ENCODE measurements at places on chromosomes 13 and 19.

DNA sequence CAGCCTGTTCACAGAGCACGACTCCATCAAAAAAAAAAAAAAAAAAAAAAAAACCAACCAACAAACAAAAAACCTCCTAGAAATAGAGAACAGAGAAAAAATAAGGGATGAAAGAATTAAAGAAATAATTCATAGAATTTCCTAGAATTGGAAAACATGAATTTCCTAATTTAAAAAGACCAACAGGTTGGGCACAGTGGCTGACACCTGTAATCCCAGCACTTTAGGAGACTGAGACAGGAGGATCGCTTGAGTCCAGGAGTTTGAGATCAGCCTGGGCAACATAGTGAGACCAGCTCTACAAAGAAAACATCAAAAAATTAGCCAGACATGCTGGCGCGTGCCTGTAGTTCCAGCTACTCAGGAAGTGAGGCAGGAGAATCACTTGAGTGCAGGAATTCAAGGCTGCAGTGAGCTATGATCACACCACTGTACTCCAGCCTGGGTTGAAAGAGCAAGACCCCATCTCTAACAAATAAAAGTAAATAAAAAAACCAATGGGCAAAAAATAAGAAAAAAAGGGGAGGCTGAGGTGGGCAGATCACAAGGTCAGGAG is 6.5 kb downstream of the SPART start:
- DNase-seq = no peak

- no peak for DNase-seq
Observed at GRCh38 chr13:101556676-101557123, 104.2 kb downstream of the ITGBL1 start.

GRCh38 chr19:14544977-14545715 is 15.8 kb downstream of the TECR start:
- no peak for DNase-seq

- DNase-seq = no peak
Observed at GRCh38 chr13:42865768-42866102, 84.4 kb downstream of the FAM216B start.

GRCh38 chr13:41178040-41178439 is 16.3 kb downstream of the KBTBD7 start:
- DNase-seq = no peak

DNA sequence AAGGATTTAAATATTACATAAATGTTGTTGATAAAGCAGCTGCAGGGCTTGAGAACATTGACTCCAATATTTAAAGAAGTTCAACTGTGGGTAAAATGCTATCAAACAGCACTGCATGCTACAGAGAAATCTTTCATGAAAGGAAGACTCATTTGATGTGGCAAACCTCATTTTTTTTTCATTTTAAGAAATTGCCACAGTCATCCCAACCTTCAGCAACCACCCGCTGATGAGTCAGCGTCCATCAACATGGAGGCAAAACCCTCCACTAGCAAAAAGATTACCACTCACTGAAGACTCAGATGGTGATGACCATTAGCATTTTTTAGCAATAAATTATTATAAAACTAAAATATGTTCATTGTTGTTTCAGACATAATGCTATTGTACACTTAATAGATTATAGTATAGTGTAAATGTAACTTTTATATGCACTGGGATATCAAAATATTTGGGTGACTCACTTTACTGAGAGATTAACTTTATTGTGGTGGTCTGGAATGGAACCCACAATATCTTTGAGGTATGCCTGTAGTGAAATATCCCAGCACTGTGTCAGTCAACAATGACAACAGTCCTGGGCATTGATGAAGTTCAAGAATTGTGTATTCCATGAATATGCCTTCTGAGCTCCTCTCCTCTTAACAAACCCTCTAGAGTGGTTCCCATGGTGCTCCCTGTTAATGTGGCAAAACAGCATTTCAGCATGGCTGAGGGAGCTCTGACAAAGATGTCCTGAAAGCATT is 52.4 kb upstream of the SOX21 start:
- DNase-seq = no peak

DNA sequence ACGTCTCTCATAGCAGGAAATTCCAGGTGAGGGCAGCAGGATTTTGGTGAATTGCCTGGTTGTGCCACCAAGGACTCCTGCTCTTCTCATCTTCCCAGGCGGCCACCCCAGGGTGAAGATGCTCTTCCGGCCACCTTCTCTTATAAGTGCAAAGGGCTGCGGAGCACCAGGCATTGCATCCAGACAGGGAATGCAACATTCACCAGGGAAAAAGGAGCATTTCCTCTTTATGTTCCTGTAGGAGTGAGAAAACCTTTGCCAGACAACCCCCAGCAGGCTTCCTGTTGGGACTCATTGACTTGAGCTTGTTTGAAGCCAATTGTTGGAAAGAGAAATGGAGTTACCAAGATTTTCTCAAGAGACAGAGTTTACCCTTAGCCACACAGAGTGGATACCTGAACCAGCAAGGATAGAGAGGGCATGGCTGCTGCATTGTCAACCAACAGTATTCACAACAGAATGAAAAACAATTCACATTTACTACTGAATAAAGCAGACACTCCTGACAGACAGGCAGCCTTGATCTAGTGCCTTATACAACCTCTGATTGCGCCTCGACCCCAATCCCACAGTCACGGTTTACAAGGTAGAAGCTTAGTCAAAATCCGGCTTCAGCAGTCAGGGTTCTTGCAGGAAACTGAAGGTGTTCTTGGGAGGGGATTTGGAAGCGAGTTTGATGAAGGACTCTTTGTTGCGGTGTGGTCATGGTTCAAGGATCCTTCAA is 1.8 kb upstream of the ATP11A start:
- no peak for DNase-seq

DNA sequence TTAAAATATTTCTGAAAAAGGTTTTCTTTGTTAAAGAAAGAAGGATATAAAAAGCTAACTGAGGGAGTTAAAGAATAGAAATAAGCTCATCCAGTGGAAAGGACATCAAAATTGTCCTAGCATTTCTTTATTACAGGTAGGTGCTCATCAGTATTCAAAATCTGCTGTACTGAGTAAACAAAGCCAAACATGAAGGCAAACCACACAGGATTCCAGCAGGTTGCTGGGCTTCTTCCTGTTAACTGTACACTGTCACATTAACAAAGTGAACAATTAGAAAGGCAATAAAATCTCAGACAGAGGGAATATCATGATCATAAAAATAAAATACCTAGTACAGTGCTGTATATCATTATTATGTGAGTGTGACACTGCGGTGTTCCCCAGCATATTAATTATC is 1541.0 kb downstream of the SLITRK5 start:
- DNase-seq = no peak

DNA sequence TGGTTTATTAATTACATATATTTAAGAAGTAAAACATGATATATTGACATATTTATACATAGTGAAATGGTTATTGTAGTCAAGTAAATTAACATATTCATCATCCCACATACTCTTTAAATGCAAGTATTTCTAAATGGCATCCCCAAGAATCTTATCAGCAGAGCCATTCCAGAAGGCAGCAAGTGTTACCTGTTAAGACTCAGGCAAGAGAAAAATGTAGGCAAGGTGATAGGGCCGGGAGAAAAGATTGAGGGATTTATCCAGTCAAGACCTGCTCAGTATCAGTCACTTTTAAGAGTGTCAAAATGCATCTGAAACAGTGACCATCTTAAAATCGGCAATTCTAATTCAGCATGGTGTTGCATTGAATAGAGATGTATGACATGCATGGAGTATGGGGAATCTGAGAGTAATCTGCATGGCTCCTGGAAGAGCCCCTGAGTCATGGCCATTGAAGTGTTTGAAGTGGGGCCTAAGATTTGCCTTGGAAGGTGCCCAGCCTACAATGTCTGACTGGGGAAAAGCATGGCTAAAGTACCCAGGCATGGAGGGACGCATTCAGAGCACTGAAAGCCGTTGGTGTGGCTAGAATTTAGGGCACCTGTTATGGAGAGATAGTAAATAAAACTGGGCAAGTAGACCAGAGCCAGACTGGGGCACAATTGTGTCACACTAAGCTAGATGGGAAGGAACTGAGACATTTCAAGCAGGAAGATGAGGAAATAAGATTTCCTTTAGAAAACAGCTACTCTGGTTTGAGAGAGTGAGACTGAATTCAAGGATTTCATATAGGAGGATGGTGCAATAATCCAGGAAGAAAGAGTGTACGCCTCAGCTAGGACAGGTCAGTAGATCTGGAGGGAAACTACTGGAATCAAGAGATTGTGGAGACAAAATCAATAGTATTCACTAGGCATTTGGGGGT is 25.0 kb upstream of the C1QTNF9B start:
- no peak for DNase-seq

- no peak for DNase-seq
Observed at GRCh38 chr13:100298691-100299090, 209.8 kb downstream of the PCCA start.

GRCh38 chr13:33263484-33263883 is 22.1 kb downstream of the STARD13 start:
- DNase-seq = no peak

DNA sequence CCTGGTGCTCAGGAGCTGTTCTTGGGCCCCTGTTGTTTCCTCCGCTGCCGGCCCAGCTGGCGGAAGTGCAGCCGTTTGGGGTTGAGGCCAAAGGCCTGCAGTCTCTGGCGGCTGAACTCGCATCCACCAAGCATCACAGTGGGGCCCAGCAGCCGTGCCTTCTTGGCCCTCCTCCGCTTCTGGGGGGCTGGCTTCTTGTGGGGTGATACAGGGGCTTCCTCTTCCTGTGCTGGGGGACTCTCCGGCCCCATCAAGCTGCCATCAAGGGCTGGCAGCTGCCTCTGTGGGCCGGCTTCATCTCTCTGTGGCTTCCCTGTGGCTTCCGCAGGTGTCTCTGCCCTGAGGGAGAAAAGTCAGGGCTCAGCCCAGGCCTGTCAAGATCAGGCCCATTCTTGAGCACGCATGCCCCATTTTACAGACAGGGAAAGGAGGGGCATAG is 10.3 kb downstream of the ATG4D start:
- DNase-seq = peak; percentile 82

- no peak for DNase-seq
Observed at GRCh38 chr13:92830821-92831220, 395.8 kb upstream of the GPC6 start.

- no peak for DNase-seq
Observed at GRCh38 chr19:9828551-9829063, 889 bp downstream of the UBL5 start.

DNA sequence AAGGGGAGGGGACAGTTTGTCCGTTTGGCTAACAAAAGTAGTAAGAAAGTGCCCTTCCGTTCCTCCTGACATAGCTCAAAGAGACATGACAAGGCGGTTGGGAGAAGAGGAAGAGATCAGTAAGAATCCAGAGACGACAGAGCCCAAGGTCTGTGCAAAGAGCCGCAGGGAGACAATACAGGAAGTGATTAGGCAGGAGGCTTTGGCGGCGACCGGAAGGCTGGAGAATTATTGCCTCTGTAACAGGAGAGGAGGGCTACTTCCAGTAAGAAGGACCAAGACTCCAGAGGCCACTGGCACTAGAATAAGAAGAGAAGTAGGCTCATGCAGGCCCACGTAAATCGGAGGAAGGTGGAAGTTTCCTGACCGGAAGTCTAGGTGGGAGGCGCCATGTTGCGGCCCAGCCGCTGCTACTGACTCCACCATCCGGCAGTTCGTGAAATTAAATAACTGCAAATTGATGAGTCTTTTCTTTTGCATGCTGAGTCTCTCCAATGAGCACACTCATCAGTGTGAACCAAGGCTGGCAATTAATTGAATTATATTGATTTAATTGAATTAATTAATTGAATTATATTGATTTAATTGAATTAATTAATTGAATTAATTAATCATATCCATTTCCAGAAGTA is 9.9 kb downstream of the RFX2 start:
- DNase-seq = peak; percentile 49

DNA sequence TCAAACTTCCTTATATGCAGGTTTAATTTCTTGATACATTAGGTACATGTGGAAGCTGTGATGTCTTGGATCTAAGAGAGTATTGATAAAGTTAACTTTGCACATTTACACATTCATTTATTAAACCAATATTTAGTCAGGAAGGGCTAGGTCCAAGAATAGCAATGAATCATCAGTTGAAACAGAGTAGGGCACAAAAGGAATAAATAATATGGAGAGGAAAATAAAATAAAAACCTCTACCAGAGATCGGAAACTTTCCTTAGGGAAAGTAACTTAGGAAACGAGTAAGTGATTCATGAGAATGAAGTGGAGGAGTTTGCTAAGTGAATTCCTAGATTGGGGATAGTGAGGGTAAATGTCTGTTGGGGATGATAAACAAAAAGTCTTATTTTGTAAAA is 259.4 kb upstream of the DACH1 start:
- no peak for DNase-seq

GRCh38 chr13:40508127-40508526 is 158.3 kb downstream of the FOXO1 start:
- DNase-seq = peak; percentile 49

- no peak for DNase-seq
Observed at GRCh38 chr19:18895824-18896341, at the start of gene CERS1. TSS of gene CERS1 (minus strand) at chr19:18896158. CDS start at chr19:18896072, 86 bp downstream.

GRCh38 chr19:40752257-40752781 is 1.3 kb downstream of the SNRPA start:
- DNase-seq = no peak

DNA sequence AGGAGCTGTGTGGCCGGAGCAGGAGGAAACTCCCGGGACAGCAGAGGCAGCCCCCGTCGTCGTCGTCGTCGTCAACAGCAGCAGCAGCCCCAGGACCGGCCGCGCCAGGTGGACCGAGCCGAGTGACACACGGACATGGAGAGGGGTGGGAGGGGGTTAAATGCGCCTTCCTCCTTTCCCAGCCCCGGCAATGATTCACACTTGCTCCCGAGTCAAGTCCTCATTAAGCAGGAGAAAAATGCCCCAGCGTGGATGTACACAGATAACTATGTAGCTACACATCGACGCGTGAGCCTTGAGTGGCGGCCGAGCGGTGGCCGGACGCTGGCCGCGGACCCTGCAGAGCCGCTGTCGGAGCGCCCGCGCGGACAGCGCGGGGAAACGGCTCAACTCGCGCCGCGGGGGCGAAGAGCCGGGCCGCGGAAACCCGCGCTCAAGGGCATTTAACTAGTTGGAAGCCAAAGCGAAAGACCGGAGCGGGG is 645 bp downstream of the UBL3 start:
- peak; percentile 49 for DNase-seq

DNA sequence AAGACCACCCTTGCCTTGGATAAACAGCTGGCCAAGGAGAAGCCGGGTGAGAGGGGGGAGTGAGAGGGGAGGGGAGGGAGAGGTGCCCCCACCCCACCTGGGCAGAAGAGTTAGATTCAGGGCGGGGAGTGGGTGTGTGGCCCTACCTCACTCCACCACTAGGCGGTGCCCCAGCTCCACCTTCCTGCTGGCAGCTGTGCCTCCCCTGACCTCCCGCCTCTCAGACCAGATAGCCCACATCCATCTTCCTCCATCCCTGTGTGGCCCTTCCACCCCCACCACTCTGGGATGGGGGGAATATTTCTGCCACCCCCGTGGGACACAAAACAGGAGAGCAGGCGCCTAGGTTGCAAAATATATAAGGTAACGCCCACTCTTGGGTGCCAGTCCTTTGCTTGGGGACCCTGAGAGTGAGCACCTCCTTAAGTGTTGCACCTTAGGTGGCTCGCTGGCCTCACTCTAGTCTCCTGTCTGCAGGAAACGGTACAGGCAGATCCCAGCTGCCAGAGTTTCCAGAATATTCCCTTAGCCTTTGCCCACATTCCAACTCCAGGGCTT is 13.8 kb upstream of the EHD2 start:
- peak; percentile 40 for DNase-seq

All from CD4-positive, alpha-beta T cell treated with Interleukin-17A for 1 hour (primary cell).